ENCODE measurements at places on chromosomes 16 and 17.

DNA sequence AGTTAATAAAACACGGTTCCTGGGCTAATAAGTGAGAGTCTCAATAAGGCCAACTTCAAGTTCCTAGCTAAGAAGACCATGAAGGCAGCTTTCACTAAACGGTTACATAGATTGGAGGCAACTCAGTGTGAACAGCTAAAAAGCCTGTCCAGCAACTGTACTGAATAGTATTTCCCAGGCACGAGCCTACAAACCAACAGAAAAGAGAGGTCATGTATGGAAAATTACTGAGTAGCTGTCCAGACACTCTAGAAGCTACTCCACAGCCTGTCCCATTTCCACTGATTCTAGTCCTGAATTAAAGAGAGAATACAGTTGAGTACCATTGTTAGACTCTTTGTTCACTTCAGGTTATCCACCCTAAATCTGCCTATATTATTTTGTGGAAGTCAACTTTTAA lies 36.5 kb upstream of the C17orf78 start:
- DNase-seq, result no peak

- no peak for DNase-seq
Observed at GRCh38 chr16:70694868-70695218, 9.0 kb upstream of the MTSS2 start.

GRCh38 chr16:2054543-2055245 lies 6.9 kb downstream of the TSC2 start:
- no peak for DNase-seq

DNA sequence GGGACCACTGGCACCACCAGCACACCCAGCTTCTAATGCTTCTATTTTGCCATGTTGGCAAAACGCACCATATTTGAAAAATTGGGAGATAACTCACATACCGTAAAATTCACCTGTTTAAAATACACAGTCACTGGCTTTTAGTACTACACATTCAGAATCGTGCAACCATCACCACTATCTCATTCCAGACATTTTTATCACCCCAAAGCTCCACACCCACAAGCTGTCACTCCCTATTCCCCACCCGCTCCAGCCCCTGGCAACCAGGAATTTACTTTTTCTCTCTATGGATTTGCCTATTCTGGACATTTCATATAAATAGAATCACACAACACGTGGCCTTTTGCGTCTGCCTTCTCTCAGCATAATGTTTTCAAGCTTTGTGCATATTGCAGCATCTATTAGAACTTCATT lies 25.0 kb downstream of the PPL start:
- no peak for DNase-seq

Data from stimulated activated naive CD4-positive, alpha-beta T cell (primary cell).